ENCODE measurements at places on chromosomes 12 and 14. TPM values are rescaled to one million over a fixed set of nuclear protein-coding genes. Genes with fewer than 3 reads are reported as not detected.

The ATP5MC2 gene
- 318 TPM for total RNA-seq

The APOF gene
- 0.20 TPM for total RNA-seq

The ARG2 gene
- total RNA-seq = 9.5 TPM

The BCL2L2 gene
- total RNA-seq = 54.2 TPM

The CACNA2D4 gene
- 8.6 TPM for total RNA-seq

The GLT1D1 gene
- 3.3 TPM for total RNA-seq

The GARIN6 gene
- not detected for total RNA-seq

The ANAPC7 gene
- 43.0 TPM for total RNA-seq

The LRTM2 gene
- total RNA-seq = not detected

The KCNK10 gene
- 0.60 TPM for total RNA-seq

The PNP gene
- 61.5 TPM for total RNA-seq

The NCOR2 gene
- 210 TPM for total RNA-seq

The PTPN21 gene
- total RNA-seq = 33.7 TPM
